Activated CD8-positive, alpha-beta memory T cell treated with anti-CD3 and anti-CD28 coated beads for 1 hour (primary cell): ENCODE measurements at places on chromosomes 2 and 18.

- DNase-seq: no peak
These were observed 141.1 kb downstream of the ANTXR1 start for GRCh38 chr2:69154106-69154505.

DNA sequence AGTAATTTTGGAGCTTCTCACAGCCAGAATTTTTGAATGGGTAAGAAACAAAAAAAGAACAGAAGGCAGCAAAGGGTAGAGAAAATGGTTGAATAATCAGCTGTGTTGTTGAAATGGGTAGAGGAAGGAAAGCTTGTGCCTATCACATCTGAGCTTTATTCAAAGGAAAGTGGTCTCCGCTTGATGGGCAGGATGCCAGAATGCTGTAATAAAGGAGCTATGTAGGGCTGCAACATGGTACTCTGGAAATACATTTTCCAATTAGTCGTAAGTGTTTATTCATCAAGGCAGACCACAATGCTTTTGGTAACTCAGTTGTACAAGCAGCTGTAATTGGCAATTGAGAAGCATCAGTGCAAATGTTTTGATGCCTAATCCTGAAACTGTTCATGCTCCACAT is 196.9 kb downstream of the ICOS start:
- no peak for DNase-seq

- no peak for DNase-seq
These were observed 49.2 kb downstream of the SIGLEC15 start for GRCh38 chr18:45874491-45875184.

DNA sequence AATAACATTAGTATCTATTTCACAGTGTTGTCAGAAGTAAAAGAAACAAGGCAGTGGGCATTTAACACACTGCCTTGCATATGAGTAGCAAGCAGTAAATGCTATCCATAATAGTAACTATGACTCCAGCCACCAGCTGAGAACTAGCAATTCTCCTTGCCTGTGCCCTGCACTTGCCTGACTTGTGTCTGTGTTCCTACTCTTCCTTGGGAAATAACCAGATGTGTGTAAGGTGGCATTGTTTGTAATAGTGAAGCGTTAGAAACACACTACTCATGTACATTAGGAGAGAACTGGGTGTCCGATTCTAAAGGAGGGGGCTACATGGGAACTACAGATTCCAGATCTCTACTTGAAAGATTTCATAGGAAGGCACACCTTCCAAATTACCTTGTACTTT is 197.8 kb downstream of the STK39 start:
- DNase-seq: no peak

DNA sequence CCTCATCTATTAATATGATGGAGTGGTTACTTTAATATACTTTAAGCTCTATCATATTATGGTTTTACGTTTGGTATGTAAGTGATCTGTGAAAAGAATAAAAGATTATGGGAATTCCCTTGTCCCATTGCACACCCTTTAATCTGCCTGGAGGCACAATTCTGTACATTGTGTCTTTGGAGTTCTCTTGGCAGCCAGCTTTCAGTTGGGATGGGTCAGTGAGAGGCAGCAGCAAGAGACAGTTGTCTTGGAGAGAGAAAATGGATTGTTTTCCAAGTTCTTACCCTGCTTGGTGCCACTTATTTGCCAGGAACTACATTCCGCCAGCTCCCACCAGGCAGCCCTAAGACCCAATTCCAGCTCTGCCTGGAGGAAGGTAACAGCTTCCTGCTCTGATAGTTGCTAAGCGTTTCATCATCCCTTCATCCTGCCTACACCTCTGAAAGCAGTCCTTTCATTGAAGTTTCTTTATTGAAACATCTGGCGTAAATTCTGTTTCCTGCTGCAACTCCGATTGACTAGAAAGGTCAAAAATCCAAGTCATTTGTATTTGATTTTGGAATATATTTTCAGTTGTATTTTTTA is 365.2 kb downstream of the AKAIN1 start:
- no peak for DNase-seq

DNA sequence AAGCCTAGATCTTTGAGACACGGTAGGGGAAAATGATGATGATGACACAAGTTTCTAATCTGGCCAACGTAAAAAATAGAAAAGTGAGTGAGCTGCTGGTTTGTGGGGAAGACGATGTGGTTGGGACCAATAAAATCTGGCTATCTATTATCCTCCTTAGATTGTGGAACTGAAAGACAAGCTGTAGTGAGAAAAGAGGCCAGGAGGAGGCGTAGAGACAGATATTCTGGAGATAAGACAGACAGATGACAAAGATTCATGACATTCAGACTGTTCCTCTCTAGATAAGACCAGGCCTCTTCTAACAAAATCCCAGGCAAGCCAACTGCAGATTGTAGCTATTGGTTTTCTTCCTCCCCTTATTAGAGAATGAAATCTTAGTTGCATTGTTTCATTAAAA is 376.3 kb upstream of the UBE2E3 start:
- no peak for DNase-seq

DNA sequence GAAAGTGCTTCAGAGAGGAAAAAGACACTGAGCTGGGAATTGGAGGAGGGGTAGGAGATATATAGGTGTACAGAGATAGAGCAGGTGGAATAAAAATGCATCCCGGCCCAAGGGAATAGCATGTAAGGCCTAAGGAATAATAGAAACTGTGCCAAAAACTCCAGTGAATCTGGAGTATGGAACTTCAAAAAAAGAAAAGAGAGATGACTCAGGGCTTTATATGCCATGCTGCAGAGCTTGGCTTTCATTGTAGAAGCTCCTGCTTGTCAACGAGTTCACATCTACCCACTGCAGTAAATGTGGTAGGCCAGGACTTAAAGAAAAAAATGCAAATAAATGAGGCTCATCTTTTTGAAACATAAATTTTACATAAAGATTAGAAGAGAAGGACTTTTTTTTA is 131.8 kb downstream of the MREG start:
- no peak for DNase-seq

DNA sequence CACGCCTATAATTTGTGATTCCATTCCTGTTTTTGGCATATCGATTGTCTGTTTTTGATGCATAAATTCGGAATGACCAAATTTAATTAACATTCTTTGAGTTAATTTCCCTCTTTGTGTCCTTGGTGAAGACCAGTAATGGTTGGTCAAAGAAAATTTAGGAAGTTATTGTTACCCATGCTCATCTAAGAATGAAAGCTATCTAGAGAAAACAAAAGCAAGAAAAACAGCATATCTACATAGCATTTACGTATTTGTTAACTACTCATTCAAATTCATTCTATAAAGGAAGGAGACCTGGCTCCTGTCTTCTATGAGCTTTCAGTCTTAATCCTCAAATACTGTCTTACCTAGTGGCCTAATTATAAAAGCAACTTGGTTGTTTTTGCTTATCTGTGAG is 59.2 kb upstream of the CHST9 start:
- no peak for DNase-seq

DNA sequence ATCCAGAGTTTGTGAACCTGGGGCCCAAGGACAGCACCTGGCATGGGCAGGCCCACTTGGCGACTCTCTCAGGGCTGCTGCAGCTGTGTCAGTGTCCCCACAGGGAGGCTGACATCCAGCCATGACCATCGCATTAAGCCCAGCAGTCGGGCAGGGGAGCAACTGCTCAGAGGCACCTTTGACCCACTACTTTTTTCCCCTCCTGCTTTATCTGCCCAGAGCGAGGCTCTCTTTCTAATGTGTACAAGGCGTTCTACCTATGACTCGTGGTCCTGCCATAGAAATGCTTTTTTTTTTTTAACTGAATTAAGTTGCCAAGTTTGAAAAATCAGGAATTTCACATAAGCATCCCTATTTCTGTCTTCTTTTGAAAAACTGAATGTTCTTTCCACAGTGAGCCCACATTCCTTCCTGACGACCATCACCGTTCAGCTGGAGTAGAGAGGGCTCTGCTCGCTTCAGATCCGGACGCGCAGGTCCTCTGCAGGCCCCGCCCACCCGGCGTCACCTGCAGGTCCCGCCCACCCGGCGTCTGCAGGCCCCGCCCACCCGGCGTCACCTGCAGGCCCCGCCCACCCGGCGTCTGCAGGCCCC is 403 bp upstream of the CLUL1 start:
- no peak for DNase-seq
